ENCODE measurements at places on chromosomes 5 and 9.
A peak's percentile ranks its signal among the peaks of the same experiment; 100 is the strongest.

DNA sequence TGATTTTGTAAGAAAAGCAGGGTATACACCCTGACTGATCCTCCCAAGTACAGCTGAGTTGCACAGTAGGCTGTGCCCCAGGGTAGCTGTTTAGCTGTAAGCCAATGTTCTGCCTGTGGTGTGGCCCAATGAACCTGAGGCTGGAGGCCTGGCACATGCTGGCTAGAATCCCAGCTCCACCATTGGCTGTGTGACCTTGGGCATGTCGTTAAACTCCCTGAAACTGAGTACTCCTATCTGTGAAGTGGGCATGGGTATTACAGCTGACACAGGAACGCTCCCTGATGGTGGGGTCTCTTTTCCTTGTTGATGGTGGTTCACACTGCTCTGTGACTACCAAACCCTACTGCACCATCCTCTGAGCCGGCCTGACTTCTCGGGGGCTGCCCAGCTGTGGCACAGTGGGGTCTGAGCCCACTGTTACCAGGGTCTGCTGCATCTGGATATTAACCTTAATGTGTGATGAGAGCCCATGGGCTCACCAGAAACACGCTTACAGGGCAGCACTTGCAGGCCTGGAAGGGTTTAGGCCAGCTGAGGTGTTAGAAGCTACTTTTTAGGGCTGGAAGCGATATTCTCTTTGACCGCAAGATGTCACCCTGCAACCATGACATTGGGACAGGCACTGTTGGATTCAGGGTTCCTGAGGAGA, 7.0 kb upstream of the GADD45G start:
- DNase-seq, result peak; percentile 46

DNA sequence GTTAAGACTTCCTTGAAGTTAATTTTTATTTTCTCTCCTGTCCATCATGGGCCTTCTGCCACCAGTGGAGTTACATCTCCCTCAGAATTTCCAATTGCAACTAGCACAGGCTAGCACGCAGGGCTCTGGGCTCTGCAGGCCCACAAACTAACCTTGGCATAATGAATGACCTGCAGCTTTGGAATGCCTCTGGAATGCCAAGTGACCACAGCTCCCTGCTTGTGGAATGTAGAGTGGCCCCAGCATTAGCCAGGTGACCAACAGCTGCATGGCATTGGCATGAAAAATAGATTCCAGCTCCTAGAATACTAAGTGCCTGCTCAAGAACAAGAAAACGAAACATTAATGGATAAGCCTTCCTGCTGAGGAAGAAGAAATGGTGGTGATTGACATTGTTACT, 726.1 kb downstream of the BRINP1 start:
- DNase-seq, result no peak

DNA sequence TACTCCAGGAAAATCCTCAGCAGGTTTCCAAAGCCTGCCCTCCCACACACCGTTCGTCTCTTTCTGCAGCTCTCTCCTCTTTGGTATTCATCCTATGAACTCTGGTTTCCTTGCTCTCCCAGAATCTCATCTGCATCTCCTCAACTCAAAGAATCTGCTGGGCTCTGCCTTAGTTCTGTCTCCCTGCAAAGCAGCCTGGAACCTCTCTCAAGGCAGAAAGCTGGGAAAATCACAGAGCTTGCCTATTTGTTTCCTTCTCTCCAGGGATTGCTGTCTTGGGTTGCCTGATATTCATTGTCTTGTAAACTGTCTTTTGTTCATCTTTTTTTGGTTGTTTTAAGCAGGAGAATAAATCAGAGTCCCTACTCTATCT, 5.3 kb upstream of the ERAP2 start:
- DNase-seq, result no peak

- no peak for DNase-seq
These were observed 22.6 kb upstream of the MAMDC2 start for GRCh38 chr9:70020991-70021571.

GRCh38 chr5:59097116-59097515, 514.2 kb downstream of the RAB3C start:
- no peak for DNase-seq

DNA sequence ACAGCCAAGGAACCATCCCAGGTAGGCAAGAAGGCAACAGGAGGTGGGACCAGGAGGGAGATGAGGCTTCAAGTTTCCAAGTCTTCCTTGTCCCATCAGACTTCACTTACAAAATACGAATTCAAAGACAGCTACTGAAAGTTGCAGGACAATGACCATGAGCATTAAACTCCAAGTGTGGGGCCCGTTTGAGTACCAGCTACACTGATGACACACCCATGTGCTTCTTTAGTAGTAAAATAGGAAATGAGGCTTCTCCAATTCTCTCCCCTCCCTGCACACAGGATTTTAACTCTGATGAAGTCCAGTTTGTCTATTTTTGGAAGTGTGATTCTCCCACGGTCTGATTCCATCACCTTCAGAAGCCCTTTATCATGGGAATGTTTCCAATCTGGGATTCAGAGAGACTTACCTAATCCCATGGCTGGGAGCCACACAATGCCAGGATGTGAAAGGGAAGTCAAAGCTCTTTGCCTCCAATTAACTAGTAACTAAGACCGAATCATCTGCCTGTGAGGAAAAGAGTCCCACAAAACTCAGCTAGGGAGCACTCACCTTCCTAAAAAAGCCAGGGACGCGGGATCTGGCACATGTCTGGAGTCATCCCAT, 222.8 kb upstream of the MSX2 start:
- no peak for DNase-seq

- DNase-seq, result no peak
These were observed 111.1 kb downstream of the PAM start for GRCh38 chr5:102866237-102866600.

GRCh38 chr5:58737671-58738070, 154.8 kb downstream of the RAB3C start:
- DNase-seq, result no peak

- DNase-seq, result no peak
These were observed 75.9 kb downstream of the SLC38A9 start for GRCh38 chr5:55636177-55636576.

GRCh38 chr5:175253597-175253996, 190.4 kb downstream of the DRD1 start:
- DNase-seq, result no peak

DNA sequence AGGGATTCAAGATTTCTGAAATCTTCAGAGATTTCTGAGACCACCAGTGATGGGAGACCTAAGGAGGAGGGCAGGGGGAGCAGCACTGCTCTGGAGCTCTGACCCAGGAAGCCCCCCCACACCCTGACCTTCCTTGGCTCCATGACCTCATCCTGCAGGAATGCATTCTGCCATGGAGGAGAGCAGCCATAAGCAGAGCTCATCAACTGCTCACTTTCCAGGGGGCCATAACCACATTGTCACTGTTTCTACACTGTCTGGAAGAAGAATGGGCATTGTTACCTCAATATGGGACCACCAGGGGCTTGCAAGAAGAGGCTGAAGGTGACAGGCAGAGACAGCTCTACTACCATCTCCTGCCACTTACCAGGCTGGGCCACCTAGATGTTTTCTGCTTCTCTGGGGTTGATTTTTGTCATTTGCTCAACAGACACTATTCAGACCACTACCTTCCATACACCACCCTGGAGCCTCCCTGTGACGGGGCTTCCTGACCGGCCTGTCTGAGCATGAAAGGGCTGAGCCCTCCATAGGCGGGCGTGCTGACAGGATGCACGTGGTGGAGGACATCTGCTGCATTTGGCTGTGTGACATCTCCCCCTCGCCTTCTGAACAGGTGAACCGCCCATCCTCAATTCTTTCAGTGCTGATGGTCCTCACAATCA, 2.3 kb upstream of the TSC1 start:
- peak; percentile 15 for DNase-seq

GRCh38 chr5:9932770-9933169, 302.6 kb upstream of the TAS2R1 start:
- no peak for DNase-seq

DNA sequence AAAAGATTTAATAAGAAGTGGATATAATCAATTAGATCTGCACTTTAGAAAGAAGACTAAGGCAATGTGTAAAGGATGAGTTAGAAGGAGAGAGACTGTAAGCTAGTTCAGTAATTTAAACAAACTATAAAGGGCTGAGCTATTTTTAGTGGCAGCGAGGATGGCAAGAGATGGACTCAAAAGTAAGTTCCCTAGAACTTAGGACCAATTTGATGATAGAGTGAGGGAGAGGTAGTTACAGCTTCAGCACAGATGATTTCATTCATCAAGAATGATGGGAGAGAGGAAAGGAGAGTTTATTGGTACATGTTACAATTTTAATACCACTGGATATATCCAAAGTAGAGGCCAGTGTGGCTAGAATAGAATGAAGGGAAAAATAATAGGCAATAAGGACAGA, 19.1 kb downstream of the NADK2 start:
- no peak for DNase-seq

DNA sequence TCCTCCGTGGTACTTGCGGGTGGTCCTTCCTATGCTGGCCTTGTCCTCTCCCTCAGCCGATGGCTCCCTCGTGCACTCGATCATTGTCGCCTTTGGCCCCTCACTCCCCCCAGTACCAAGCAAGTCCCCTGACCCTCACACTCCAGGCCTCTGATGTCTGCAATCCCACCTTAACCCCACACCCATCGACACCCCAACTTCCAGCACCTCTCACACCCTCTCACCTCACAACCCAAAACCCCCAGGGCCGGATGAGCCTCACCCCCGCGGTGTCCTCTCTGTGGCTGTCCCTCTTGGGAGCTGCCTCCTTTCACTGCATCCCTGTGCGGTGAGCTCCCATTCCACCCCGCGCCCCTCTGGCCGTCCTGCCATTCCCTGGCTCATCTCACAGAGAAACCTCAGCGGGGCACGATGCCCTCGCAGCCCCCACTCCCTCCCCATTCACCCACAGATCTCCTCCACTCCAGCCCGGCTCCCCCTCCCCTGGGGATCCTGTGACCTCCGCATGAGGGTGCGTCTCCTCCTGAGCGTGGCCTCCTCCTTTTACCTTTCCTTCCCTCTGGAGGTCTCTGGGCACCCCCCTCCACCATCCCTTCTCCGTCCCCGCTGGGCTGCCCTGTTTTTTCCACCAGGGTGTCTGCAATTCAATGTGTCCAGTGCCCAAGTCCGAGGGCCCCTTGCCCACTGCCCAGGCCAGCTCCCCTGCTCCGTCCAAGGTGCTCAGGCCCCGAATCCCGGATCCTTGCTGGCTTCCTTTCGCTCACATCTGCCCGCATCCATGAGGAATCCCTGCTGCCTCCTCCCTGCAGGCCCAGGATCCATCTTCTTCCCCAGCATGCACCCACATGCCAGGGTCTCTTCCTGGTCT, 15.8 kb upstream of the RNU6ATAC start:
- peak; percentile 21 for DNase-seq

- no peak for DNase-seq
These were observed 182.2 kb downstream of the MAPKAP1 start for GRCh38 chr9:125524583-125525355.

DNA sequence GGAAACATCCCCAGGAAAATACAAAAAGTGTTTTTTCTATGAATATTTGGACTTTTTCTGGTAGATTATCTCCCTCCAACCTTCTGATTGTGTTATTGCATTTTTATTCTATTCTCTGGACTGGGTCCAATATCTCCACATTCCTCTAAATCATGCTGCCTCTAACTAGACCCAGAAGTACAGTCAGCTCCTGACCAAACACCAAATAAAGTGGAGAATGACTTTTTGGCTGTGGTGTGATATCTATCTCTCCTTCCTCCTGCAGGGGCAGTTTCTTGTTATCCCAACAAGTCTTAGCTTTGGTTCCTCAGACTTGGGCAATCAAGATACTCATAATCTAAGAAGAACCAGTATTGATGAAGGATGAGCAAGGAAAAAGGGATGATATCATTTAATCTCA, 3.2 kb upstream of the RAI14 start:
- DNase-seq, result no peak

DNA sequence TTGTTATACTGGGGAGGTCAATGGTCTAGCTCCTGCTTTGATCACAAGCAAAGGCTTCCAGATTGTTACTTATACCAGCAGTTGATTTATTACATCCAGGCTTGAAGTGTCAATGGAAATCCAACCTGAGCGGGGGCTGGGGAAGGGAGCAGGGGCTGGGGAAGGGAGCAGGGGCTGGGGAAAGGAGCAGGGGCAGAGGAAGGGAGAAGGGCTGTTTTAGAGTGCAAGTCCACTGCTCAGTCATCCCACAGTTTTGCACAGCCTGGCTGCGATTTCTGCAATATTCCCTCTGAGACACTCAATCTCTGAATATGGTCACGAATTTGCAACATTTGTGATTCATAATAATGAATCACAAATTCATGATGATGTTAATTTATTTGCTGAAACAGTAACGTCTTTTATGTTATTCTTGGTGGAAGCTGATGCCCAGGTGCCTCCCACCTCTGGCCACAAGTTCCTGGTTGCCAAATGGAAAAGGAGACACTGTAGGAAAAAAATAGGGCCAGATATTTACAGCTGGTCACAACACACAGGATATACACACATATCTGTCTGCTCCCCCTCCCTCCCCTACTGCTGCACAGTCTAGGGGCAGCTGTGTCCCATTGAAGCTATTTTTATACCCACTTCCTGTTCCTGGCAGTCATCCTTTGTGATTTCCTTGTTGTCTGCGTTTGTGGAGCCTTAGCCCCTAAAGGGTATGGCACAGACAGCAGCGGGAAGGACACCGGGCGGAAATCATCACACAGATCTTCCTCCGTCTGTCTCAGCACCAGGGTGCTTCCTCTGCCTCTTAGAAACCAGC, 325.1 kb downstream of the GADD45G start:
- DNase-seq, result no peak

DNA sequence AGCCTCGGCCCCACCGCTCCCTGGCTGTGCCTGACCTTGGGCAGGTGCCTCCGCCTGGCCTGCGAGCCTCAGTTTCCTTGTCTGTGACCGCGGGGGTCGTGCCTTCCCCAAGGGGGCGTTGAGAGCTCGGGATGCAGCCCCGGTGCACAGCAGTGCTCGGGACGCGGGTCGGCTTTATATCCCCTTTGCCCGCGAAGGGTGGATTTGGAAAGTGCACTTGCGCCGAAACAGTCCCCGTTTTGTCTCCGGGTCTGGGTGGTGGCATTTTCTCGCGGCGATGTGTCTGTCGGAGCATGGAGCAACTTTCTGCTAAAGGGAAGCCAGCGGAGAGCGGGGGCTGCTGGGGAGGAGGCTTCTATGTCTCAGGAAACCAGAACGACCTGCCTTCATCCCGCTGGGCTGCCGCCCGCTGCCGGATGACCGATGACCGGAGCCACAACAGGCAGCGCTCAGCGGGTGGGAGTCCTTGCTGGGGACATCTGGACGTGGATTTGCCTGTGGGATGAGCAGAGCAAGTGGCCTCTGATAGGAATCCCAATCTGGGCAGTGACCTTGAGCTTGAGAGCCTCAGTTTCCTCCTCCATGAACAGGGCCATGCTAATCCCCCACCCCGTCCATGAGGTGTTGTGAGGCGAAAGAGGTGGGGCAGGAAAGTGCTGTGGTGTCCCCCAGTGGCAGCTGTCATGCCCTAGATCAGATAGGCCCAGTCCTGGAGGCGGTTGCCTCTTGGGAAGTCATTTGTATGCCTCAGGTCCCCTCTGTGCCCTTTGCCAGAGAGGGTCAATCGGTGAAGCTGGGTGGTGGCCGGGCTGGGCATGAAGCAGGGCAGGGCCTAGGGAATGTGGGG, 651 bp downstream of the HRH2 start:
- DNase-seq, result peak; percentile 34
